ENCODE measurements at places on chromosomes 5 and 9.

DNA sequence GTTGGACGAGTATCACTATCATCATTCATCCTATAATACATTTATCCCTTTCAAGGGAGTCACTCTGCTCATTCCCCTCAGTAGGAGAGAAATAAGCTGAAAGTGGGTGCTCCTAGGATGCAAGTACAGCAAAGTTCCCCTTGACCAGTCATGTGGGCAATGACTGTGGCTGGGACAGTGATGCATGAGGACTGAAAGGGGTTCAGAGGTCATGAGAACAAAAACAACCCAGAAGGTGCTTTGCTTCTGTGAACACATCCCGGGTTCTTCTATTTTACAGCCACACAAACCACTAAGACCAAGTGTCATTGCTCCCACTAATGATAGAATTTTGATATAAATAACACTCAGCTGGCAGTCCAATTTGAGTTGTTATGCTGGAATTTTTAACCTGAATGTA, 177.8 kb upstream of the ADCY2 start:
- H3K27me3 ChIP-seq = no peaks in the 10 kb centered on the region
- no peaks in the 10 kb centered on the region for H3K36me3 ChIP-seq
- no peak overlapping the region for H3K27ac ChIP-seq

DNA sequence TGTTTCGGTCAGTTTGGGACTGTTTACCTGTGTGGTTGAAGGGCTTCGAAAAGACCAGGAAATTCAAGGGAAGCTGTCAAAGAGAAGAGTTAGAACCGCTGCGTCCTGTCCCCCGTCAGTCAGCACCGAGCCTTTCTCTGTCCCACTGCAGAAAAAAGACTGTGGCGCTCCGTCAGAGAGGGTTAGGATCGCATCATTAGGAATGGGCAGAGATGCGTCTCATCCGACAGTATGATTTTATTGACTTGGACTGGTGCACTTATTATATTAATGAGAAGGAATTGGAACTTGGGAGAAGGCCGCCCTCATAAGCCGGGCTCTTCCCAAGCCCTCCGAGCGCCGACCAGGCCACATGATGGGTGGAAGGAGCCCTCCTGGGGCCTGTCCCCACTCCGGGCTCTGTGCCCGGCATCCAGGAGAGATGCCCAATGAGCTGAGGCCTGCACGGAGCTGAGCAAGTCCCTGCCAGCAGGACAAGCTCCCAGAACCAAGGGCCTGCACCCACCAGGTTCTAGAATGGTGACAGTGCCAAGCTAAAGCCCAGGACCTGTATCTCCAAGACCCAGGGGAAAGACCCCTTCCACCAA, 71.5 kb downstream of the NEK6 start:
- H3K36me3 ChIP-seq = peaks cover 10% of the 10 kb centered on the region
- DNase-seq = no peak

GRCh38 chr5:5719292-5719691, 296.8 kb downstream of the ICE1 start:
- no peak overlapping the region for H3K27ac ChIP-seq
- no peak overlapping the region for H3K4me3 ChIP-seq
- no peaks in the 10 kb centered on the region for H3K36me3 ChIP-seq
- DNase-seq = no peak
- H3K4me1 ChIP-seq = no peaks in the 10 kb centered on the region
- no peaks in the 10 kb centered on the region for H3K27me3 ChIP-seq

GRCh38 chr9:127915325-127915752, 1.5 kb downstream of the ST6GALNAC4 start:
- peak overlapping the region; percentile 44 for H3K27ac ChIP-seq
- H3K4me3 ChIP-seq = peak overlapping the region; percentile 5
- H3K27me3 ChIP-seq = no peaks in the 10 kb centered on the region
- H3K36me3 ChIP-seq = peaks cover 5% of the 10 kb centered on the region
- no peak for DNase-seq

GRCh38 chr9:131578731-131579504, 33.6 kb downstream of the PRRT1B start:
- H3K27me3 ChIP-seq = no peaks in the 10 kb centered on the region
- peak overlapping the region; percentile 11 for H3K4me3 ChIP-seq
- H3K4me1 ChIP-seq = peaks cover 43% of the 10 kb centered on the region
- peak; percentile 59 for DNase-seq

DNA sequence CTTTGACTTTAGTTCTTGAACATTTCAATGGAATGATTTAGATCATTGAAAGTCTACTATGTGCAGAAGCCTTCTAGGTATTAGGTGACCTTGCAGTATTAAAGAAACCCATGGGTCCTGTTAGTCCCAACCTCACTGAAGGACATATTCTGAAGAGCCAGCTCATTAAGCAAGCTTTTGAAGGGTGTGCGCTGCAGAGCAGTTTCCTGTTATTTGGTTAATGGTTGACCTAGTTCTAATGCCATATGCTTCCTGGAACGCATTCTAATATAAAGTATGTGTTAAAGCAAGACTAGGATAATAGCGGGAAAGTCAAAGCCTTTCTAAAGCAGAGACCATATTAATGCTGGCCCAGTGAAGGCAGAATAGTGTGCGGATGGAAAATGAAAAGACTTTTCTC, 20.1 kb downstream of the ZNF462 start:
- H3K27me3 ChIP-seq = no peaks in the 10 kb centered on the region
- H3K36me3 ChIP-seq = no peaks in the 10 kb centered on the region
- no peaks in the 10 kb centered on the region for H3K4me1 ChIP-seq

DNA sequence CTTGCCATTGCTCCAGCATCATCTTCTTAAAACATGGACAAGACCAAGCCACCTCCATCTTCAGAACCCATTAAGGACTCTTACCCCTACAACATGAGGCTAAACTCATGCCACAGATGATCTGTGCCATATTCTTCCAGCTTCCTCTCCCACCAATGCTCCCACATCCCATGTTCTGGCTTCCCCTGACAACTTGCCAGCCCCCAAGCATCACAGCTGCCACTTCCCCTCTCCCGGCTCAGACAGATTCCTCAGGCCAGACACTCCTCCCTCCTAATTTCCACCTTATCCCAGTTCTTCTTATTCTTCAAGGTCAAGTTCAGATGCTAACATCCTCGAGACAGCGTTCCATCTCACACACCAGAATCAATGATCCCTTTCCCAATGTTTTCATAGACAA, 57.8 kb downstream of the ANKH start:
- H3K4me3 ChIP-seq = no peak overlapping the region
- peaks cover 41% of the 10 kb centered on the region for H3K4me1 ChIP-seq
- H3K27ac ChIP-seq = no peak overlapping the region
- H3K36me3 ChIP-seq = no peaks in the 10 kb centered on the region
- no peak for DNase-seq

DNA sequence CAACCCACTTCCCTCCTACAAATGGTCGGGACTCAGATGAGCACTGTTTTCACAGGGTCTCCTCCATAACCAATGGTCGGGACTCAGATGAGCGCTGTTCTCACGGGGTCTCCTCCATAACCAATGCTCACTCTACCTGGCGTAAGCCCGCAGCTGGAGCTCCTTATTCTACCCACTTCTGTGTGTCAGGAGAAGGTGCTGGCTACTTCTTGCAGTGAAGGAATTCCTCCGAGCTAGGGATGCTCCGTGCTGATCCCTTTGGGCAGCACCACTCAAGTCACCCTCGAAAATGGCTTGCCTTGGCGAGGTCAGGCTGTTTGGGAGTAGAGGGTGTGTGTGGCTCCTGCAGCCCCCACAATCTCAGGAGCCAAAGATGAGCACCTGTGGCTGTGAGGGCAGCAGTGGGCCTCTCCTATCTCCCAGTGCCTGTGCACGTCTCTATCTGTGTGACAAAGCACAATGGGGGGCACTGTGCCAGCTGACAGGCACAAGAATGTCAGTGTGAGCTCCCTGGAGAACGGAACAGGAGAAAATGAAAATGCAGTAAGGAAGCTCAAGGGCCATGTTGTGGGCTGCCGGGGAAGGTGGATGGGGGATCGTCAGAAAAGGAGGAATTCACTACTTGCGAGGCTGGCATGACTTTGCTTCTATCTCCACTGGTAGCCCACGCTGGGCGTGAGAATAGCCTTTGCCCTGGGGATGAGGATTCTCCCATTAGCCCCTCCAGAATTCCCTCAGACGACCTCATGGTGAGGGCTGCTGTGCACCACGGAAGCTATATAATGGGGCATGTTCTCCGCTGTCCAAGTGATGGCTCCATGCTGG, 3.9 kb upstream of the BTNL9 start:
- H3K4me3 ChIP-seq = no peak overlapping the region
- no peaks in the 10 kb centered on the region for H3K27me3 ChIP-seq
- H3K27ac ChIP-seq = no peak overlapping the region

- H3K4me1 ChIP-seq = no peaks in the 10 kb centered on the region
- H3K4me3 ChIP-seq = no peak overlapping the region
- H3K27ac ChIP-seq = no peak overlapping the region
- no peaks in the 10 kb centered on the region for H3K36me3 ChIP-seq
These were observed 339.5 kb downstream of the PDE4D start for GRCh38 chr5:59553992-59554391.

GRCh38 chr9:127181595-127182190, 59.3 kb upstream of the ANGPTL2 start:
- DNase-seq = no peak
- H3K4me1 ChIP-seq = no peaks in the 10 kb centered on the region
- no peak overlapping the region for H3K27ac ChIP-seq
- H3K4me3 ChIP-seq = no peak overlapping the region
- no peaks in the 10 kb centered on the region for H3K27me3 ChIP-seq

DNA sequence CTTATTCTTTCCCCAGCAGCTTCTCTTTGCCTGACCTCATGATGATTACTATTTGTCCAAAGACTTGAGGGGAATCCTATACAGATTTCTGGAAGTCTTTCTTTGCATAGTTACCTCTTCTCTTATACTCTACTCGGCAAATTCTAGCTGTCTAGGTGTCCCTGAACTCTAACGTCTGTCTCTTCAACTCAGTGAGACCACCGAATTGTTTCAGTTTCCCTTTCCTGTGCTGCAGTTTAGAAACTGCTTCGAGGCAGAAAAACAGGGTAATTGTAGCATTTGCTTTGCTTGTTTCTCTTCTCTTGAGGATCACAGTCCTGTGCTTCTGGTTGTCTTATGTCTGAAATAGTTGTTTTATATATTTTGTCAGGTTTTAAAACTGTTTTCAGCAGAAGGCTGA, 14.8 kb downstream of the LVRN start:
- DNase-seq = no peak
- no peak overlapping the region for H3K27ac ChIP-seq
- H3K4me1 ChIP-seq = no peaks in the 10 kb centered on the region
- no peaks in the 10 kb centered on the region for H3K36me3 ChIP-seq

GRCh38 chr5:82885627-82886389, 191.4 kb downstream of the TMEM167A start:
- H3K4me1 ChIP-seq = no peaks in the 10 kb centered on the region
- DNase-seq = no peak
- no peaks in the 10 kb centered on the region for H3K36me3 ChIP-seq

GRCh38 chr5:137668637-137669036, 67.3 kb downstream of the KLHL3 start:
- peaks cover 6% of the 10 kb centered on the region for H3K4me1 ChIP-seq
- no peak overlapping the region for H3K4me3 ChIP-seq
- DNase-seq = no peak
- H3K27me3 ChIP-seq = no peaks in the 10 kb centered on the region
- no peaks in the 10 kb centered on the region for H3K36me3 ChIP-seq
- no peak overlapping the region for H3K27ac ChIP-seq

DNA sequence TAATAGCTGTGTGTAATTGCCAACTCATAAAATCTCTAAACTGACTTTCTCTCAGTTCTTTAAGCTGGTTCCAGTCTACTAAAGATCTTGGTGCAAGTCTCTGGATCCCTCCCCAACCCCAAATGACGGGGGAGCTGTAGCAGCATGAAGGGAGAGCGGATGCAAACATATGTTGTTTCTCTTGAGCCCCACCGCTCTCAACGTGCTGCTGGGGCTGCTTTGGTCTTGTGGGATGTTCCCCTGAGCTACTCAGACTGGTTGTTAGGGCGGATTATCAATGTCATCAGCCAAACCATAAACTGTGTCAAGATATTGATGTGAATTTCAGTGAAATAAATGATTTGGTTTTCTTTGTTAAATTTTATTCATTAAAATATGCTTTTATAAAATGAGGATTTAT, 40.9 kb upstream of the APC start:
- H3K27ac ChIP-seq = no peak overlapping the region
- DNase-seq = no peak
- H3K36me3 ChIP-seq = no peaks in the 10 kb centered on the region
- no peaks in the 10 kb centered on the region for H3K4me1 ChIP-seq
- peaks cover 15% of the 10 kb centered on the region for H3K27me3 ChIP-seq

DNA sequence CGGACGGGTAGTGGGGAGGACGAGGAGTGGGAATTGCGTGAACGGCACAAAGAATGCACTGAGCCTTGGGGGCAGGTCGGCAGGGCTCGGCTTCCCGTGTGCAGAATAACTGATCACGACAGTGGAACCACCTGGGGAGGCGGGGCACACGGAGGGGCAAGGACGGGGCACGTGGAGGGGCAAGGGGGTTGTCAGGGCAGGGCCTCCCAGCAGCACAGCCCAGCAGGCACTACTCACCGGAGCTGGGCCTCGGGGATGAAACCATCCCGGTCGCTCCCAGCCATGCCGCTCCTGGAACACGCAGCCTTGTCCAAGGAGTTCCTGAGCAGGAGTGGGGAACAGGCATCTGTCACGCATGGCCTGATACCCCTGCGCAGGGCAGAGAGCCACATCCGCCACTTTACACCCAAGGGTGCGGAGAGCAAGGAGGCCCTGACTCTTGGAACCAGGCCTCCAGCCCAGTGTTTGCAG, 33.4 kb downstream of the SARDH start:
- no peaks in the 10 kb centered on the region for H3K27me3 ChIP-seq
- H3K36me3 ChIP-seq = no peaks in the 10 kb centered on the region
- peaks cover 41% of the 10 kb centered on the region for H3K4me1 ChIP-seq
- no peak overlapping the region for H3K4me3 ChIP-seq
- no peak overlapping the region for H3K27ac ChIP-seq

GRCh38 chr5:80590766-80591165, 20.7 kb upstream of the ANKRD34B start:
- no peak overlapping the region for H3K27ac ChIP-seq
- no peak for DNase-seq
- no peak overlapping the region for H3K4me3 ChIP-seq
- H3K36me3 ChIP-seq = no peaks in the 10 kb centered on the region

DNA sequence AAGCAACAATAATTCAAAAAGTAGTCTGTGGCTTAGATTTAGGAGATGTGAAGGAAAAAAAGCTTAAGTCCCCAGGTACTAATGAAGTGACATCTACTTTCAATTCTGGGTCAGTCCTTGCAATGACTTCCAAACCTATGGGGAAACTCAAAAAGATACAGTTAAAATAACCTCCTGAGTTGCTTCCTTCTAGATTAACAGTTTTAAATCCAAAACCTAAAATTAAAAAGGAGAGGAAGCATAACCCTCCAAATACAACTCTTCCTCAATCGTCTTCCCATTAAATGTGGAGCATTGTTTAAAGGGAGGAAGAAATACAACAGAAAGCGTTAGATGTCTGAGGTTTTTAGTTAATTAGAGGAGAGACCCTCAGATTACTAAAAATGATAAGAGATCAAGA, 75.7 kb downstream of the AGTPBP1 start:
- no peak overlapping the region for H3K27ac ChIP-seq
- H3K4me1 ChIP-seq = no peaks in the 10 kb centered on the region
- peaks cover 20% of the 10 kb centered on the region for H3K36me3 ChIP-seq
- H3K4me3 ChIP-seq = no peak overlapping the region
- no peaks in the 10 kb centered on the region for H3K27me3 ChIP-seq
- DNase-seq = no peak
